ENCODE measurements at places on chromosomes 11 and 22.
A peak's percentile ranks its signal among the peaks of the same experiment; 100 is the strongest.

- no peak for DNase-seq
Observed at GRCh38 chr11:65773784-65774411, 6.9 kb downstream of the AP5B1 start.

DNA sequence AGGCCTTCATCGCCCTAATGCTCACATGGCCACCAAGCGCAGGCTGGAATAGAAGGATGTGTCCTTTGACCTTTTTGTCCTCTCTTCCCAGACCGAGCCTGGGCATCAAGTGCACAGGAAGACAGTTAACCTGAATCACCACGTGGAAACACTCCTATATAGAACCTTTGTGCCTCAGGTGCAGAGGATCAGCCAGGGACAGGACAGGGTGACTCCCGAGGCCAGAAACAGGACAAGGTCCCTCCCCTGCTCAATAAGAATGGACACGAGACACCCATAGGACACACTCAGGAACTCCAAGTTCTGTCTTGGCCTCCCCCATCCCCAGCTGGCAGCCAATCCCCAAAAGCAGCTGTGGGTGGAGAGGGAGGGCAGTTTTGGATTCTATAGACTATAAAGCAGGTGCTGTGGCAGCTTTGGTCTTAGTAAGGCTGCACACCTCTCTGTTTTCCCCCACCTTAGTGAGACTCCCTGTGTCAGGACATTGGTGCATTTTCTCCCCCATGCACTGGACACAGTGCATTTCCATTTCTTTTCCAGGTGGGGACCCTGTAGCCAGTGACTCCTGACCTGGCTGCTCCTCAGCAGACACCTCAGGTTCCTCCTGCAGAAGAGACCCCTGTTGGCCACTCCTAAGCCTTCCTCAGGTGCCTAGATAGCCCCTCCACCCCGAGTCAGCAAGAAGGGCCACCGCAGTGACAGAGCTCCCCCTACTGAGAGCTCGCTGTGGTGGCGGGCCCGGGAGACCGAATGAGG is 43.6 kb upstream of the POU2AF1 start:
- DNase-seq, result peak; percentile 61

- DNase-seq, result no peak
Observed at GRCh38 chr11:46710821-46711269, 8.2 kb upstream of the F2 start.

DNA sequence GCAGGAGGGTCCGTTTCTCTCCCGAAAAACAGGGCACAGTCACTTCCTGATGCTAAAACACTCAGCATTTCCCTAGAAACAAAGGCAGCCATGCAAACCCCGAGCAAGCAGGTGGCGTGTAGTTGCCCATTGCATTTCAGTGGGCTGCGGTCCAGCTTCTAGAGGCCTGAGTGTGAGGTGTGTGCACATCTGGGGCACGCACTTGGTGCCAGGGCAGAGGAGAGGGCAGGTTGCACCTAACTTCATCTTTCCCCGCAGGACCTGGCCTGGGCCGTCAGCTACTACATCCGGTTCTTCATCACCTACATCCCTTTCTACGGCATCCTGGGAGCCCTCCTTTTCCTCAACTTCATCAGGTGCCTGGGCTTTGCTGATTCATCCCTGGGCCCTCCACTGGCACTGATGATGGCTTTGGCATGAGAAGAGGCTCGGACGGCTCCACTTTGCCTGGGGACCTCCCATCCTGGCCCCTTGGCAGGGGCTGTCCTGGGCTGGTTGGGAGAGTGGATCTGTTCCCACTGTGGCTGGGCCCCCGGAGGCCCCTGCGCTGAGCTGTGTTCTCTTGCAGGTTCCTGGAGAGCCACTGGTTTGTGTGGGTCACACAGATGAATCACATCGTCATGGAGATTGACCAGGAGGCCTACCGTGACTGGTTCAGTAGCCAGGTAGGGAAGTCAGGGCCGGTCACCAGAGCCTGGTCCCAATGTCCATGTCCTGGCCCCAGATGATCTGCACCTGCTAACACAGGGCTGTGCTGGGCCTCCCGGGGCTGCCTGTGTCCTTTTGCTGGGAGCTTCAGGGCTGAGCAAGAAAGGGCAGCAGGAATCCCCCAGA is 28.4 kb downstream of the FADS3 start:
- no peak for DNase-seq

DNA sequence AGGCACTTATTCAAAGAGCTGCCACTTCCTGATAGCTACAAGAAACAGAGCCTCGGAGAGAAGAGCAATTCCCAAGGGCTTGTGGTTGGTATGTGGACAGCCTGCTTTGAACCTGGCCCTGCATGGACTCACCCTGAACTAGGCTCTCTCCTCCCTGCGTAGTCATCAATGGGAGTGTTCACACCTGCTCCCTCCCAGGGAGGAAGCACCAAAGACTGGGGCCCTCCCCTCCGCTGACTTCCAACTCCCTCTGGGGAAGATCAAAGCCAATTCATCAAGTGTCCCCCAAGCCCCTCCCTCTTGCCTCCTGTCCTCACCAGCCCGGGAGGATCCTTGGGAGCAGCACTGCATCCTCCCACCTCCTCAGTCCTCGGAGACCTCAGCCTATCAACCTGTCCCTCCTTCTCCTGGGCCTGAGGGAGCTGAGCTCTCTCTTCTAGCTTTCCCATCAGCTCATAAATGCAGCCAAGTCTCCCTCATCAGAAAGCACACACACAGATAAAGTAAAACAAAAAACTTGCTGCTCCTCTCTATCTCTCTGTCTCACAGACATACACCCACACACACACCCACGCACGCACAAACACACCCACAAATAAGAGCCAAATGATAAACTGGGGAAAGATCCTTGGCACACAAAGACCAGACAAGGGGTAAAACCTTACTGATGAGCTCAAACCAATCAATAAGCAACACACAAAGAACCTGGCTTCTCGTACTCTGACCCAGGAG is 3.3 kb downstream of the A4GALT start:
- DNase-seq, result peak; percentile 69

DNA sequence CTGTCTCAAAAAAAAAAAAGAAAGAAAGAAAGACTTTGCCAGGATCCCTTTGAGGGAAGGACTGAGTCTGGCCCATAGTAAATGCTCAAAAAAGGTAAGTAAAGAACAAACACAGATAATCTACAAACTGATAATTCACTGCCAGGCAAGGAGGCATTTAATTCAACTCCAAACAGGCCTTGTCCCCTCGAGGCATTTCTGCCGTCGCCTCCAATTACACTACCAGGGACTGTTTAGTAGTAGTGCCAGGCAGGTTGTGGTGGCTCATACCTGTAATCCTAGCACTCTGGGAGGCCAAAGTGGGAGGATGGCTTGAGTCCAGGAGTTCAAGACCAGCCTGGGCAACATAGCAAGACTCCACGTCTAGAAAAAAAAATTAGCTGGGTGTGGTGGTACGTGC is 43.7 kb downstream of the PC start:
- DNase-seq, result no peak

- DNase-seq, result peak; percentile 8
Observed at GRCh38 chr22:43365715-43366440, 22.7 kb upstream of the SCUBE1 start.

DNA sequence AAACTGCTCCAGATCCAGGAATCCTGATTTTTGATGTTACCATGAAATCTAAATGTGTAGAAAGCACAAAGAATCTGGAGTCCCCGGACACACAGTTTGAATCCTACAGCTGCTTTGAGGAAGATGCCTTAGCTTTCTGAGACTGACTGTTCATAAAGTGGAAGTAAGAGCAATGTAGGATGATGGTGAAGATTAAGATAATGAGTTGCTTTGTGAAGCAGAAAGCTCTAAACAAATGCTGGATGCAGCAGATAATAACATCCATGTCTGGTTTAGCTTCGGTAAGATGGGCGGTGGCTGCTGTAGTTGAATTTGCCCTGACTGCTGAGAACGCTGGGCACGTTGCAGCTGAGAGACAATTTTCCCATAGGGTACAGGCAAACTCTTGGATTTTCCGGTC is 20.1 kb downstream of the OVOL1 start:
- peak; percentile 66 for DNase-seq

DNA sequence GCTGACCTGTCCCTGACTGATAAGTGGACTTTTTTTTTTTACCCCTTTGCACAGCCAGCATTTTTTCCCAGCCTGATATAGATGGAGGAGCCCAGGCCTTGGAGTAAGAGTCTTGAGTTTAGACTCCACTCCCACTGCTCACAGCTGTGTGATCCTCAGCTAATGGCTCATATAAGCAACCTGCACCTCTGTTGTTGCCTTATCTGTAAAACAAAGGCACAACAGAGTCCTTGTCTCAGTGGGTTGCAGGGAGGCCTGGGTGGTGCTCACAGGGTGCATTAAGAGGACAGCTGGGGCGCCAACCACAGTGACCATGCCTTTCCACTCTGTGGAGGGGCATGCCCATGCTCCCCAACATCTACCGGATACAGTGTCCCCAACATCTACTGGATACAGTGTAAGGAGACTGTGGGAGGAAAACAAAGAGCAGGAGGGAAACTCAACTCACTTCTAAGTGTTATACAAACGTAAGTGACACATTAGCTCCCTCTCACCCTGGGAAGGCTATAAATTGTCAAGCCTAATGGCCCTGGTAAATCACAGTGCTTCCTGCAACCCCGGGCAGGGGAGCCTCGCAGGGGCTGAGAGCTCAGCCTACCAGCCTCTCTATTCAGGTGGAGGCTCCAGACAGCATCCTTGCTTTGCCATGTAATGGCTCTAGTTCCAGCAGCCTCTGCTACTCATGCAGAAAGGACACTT is 109.5 kb downstream of the TENM4 start:
- no peak for DNase-seq

DNA sequence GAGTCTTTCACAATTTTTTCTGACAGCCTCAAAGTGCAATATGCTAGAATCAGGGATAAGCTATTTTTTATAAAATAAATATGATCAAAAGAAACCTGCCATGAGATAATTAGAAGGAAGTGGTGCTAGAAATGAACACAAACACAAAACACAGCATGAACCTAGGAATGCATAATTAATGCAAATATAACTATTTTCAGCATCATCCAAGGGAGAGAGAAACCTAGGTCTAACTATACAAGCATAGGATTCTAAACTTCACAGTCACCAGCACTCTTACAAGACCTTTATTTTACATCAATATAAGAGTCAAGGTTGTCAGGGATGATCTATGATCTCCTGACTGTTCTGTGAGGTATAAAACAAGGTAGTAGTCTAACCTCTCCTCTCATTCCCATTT is 29.2 kb downstream of the TTC28 start:
- DNase-seq, result no peak

GRCh38 chr11:35216962-35217678 is 78.1 kb downstream of the CD44 start:
- no peak for DNase-seq

DNA sequence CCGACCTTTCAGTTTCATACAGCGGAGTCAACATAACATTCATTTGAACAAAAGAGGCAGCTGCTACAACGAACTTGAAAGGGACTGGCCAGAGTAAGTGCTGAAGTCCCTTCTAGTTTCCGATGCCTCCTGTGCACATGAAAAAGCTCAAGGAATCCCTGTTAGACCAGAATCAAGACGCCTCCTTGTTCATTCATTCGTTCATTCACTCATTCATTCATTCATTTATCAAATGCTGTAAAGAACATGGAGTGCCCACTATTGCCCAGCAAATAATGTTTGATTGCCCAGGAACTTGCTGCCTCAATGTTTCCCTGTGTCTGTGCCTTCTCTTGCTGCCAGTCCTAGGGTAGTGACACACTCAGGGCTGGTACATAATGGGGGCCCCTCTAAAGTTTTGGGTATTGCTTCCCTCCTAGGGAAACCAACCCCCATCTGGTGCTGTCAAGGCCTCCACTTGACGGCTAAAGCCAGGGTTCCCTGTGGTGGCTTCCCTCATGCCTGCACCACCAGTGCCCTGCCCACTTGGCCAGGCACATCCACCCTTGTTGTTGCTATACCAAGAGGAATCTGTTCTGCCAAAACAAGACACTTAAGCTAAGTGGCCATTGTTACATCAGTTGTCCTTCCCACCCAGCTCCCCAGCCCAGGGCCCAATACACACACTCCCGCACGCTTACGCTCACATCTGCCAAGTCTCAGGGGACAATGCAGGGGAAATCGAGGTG is 3.8 kb downstream of the TMPRSS13 start:
- DNase-seq, result no peak

- DNase-seq, result no peak
Observed at GRCh38 chr11:131370901-131371790, 731 bp downstream of the NTM start.

DNA sequence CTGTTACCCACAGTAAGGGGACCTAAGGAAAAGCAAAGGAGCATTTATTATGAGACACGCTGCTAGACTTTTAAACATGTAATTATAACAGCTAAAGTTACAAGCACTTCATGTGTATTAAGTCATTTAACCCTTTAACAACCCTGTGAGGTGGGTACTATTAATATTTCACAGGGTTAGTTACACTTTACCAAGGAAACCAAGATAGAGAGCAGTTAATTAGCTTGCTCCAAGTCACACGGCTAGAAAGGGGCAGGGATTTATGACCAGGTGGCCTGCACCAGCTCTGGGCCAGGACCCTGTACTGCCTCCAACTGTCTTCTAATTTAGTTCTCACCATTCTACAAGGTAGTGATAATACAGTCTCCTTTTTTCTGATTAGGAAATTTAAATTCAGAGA is 74.9 kb downstream of the RPL27A start:
- no peak for DNase-seq

- no peak for DNase-seq
Observed at GRCh38 chr11:35917676-35918075, 26.2 kb upstream of the LDLRAD3 start.

- DNase-seq, result no peak
Observed at GRCh38 chr11:121241343-121242211, 51.0 kb upstream of the SC5D start.
